ENCODE measurements at places on chromosomes 5 and 9.

- no peak for DNase-seq
Measured at GRCh38 chr5:81703840-81704239, 47.1 kb downstream of the SSBP2 start.

GRCh38 chr9:89179540-89179894 lies 899 bp upstream of the SHC3 start:
- DNase-seq: peak; percentile 38

- peak; percentile 11 for DNase-seq
Measured at GRCh38 chr5:163089230-163089629, 348.2 kb upstream of the CCNG1 start.

DNA sequence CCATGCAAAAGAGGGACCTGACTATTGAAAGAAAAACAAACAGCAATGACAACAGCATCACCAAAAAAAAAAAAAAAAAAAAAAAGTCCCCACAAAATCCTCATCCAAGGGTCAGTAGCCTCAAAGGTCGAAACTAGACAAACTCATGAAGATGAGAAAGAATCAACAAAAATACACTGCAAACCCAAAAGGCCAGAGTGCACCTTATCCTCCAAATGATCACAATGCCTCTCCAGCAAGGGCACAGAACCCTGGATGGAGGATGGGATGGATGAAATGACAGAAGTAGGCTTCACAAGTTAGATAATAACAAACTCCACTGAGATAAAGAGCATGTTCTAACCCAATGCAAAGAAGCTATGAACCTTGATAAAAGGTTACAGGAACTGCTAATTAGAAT lies 250.4 kb upstream of the GRAMD2B start:
- no peak for DNase-seq

DNA sequence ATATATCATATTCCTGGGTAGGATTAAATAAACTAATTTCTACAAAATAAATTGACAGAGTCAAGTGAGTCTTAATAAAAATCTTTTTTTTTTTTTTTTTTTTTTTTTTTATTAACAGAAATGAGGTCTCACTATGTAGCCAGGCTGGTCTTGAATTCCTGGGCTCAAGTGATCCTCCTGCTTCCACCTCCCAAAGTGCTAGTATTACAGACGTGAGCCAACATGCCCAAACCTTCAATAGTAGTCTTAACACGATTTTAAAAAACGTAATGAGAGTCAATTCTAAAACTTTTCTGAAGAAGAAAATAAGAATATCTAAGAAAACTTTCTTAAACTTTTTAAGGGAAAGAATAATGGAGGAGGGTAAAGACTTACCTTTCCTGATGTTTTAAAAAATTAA lies 84.2 kb downstream of the YIPF5 start:
- DNase-seq: no peak

DNA sequence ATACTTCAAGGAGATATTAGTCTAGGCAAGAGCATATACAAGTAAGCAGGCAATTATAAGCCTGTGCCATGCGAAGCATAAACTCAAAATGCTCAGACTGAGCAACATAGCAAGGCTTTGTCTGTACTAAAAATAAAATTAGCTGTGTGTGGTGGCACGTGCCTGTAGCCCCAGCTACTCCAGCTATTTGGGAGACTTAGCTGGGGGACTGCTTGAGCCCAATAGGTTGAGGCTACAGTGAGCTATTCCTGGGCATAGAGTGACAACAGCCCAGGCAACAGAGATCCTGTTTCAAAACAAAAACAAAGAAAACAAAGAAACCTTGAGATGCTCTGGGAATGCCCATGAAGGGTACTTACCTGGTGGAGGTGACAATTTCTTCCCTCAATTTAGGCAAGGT lies 130.5 kb upstream of the ZNF608 start:
- no peak for DNase-seq

- no peak for DNase-seq
Measured at GRCh38 chr9:110520120-110520701, 59.3 kb downstream of the SVEP1 start.

Data from neural progenitor cell (in vitro differentiated cells).